GM10248 (cell line): ENCODE measurements at places on chromosomes 16 and 17.

- no peak for DNase-seq
Observed at GRCh38 chr17:83069931-83070742, 9.3 kb upstream of the METRNL start.

DNA sequence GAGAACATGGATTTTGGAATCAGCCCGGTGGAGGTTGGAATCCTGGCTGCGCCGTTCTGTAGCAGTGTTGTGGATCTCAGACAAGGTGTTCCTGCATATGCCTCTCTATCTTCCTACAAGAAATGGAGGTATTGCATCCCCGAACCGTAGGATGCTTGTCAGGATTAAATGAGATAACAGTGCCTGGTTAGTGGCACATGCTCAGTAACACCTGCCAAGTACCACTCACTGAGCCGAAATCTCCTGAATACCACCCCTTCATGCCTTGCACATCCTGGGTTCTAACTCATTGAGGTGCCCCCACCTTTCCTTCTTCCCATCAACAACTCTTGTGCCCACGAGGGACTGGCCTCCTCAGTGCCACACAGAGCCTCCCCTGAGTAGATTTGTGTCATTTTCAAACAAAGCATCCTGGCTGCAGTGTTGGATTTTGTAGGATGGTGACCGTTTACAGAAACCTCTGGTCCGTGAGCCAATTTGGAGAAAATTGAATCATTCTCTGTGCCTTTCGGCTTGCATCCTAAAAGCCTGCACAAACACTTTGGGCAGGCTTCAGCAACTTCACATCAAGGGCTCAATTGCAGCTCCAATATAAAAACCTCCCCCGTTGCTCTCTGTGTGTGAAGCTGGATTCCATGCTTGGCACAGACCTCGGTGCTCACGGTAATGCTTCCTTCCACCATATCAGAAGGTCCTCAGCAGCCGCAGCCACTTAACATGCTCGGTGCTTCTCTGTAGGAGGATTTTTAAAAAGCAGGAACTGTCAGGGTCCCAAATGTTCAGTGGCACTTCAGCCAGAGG lies 84.2 kb downstream of the WWOX start:
- no peak for DNase-seq

GRCh38 chr16:1493746-1494094 lies 560 bp downstream of the TELO2 start:
- DNase-seq: peak; percentile 54

DNA sequence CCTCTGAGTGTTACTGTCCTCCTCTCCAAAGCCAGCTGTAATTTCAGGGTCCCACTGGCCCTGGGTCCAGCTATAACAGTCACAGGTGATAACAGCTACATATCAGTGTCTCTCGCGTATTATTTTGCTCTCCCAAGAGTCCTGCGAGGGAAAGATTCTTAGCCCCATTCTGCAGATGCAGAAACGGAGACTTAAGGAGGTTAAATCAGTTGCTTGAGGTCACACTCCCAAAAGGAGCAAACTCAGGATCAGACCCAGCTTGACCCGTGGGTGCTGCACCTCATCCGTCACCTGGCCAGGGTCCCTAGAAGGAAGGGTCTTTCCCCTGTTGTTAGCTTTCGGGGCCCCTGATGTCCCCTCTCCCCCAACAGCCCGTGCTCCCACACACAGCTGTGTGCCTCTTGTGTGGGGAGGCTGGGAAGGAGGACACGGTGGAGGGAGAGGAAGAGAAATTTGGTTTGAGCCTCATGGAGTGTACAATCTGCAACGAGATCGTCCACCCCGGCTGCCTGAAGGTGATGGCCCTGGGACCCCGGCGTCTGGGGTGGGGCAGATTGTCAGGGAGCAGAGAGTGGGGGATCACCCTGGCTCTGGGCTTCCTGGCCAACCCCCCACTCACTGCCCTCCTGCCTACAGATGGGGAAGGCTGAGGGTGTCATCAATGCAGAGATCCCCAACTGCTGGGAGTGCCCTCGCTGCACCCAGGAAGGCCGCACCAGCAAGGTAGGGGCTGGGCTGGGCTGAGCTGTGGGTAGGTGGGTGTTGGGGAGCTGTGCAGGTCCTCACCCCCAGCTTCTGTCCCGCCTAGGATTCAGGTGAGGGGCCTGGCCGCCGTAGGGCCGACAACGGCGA lies 3.8 kb downstream of the FBXL19 start:
- DNase-seq: no peak

DNA sequence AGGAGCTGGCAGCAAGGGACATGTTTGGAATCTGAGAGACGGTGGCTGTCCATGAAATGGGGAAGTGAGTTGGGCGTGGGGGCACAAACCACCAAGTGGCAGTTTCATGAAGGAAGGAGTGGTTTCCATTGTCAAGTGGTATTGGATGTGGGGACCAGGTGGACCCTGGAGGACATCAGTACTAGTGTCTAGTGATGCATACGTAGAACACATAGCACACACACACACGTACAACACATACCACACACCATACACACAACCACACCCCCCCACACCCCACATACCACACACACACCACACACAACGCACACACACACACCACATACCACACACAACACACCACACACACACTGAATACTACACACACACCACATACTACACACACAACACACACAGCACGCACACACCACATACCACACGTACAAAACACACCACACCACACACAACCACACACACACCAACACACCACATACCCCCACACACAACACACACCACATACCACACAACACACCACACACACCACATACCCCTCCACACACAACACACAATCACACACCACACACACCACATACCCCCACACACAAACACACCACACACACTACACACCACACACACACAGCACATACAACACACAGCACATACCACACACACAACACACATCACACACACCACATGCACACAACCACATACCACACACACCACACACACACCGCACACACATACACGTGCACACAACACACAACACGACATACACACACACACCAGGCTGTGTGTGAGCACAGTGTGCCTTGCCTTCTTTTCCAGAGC lies 41.1 kb upstream of the GSE1 start:
- DNase-seq: peak; percentile 73

DNA sequence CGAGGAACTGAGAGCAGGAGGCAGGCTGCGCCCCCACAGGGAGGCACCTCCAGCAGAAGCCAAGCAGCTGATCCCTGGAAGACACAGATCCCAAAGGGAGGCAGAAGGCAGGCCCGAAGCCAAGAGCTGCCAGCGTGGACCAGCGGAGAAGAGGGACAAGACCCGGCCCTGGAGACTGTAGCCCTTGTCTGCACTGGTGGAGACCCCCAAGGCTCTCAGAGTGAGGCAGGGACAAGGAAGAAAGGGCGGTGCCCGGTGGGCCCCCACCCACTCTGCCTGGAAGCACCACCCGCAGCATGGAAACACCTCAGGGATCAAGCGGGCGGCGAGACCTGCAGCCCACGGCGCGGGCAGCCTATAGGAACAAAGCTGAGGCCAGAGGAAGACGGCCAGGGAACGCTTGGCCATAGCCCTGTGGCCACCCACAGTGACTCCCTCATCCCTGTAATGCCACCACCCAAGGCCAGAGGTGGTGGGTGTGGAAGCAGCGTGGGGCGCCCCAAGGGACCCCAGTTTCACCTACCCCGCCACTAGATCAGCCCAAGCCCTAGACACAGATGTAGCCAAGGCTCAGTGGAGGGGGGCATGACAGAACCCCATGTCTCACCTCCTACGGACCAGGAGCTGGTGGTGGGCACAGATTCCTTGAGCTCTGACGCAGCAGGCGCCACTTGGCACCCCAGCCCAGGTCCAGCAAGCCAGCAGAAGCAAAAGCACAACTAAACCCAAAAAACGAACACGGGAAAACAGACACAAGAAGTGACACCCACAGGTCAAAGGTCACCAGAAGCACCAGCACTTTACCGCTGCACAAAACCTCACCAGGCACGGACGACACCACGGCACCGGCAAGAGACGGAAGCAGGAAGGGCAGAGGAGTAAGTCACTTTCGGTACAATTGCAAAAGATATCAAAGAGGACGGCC lies 2.9 kb upstream of the SIRT7 start:
- DNase-seq: no peak

DNA sequence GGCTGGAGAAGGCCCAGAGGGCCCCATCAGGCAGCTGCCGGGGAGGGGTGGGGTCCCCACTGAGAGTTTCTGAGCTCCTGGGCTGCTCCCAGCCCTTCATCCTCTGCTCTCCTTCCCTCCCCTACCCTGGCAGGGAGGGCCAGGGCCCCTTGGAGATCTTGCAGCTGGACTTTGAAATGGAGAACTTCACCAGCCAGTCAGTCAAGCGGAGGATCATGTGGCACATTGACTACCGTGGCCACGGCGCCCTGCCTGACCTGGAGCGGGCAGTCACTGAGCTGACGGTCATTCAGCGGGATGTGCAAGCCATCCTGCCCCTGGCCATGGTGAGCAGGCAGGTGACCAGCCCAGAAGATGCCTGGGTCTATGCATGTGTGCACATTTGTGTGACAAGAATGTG lies 49.5 kb downstream of the TMEM132E start:
- no peak for DNase-seq

DNA sequence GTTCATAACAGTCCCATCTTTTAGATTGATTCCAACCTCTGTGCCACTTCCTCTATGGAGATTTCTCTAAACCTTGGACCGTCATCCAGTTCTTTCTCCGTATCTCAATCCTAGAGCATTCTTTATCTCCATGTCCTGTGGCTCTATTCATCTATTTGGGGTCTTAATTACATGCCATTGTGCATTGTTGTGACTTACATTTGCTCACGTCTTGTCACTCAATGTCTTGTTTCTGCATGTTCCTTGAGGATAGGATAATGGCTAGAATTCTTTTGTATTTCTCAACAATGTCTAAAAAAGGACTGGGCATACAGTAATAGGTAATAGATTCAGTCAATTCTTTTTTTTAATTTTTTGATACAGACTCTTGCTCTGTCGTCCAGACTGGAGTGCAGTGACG lies 50.2 kb downstream of the ARSG start:
- DNase-seq: no peak

- DNase-seq: no peak
Observed at GRCh38 chr16:6335072-6335471, 997.6 kb upstream of the RBFOX1 start.

- DNase-seq: no peak
Observed at GRCh38 chr17:37847811-37848331, 76.3 kb upstream of the TBC1D3K start.

DNA sequence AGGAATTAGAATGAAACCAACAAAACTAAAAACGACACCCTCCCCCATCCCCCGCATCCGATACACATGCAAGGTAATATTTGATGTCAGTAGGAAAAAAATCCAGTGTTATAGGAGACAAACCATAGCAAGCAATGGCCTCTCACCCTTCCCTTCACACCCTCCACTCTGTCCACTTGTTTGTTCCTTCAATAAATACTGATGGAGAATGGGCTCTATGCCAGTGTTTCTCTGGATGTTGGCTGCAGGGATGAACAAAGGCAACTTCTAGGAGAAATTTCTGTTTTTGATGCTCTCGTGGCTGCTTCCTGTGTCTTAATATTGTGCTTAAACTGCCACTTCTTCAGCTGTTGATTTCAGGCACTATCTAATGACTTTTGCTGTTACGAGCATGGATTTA lies 98.8 kb downstream of the WWOX start:
- DNase-seq: no peak

DNA sequence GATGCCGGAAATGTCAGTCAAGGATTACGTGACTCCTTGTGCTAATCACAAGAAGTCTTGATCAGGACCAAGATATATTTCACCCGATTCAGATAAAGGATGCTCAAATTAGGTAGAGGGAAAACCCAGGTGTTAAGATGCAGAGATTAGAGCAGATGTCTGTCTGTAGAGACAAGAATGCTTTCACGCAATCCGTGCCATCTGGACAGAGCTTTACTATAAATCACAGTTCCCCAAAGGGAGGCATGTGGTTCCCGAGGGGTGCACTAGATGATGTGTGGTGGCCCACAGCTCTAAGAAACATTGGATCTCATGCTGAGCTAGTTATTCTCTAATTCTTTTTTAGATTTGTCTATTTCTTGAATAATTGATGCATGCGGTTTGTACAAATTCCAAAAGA lies 9.8 kb upstream of the MAP3K14 start:
- no peak for DNase-seq

- DNase-seq: no peak
Observed at GRCh38 chr16:47017636-47018035, 44.2 kb upstream of the DNAJA2 start.

DNA sequence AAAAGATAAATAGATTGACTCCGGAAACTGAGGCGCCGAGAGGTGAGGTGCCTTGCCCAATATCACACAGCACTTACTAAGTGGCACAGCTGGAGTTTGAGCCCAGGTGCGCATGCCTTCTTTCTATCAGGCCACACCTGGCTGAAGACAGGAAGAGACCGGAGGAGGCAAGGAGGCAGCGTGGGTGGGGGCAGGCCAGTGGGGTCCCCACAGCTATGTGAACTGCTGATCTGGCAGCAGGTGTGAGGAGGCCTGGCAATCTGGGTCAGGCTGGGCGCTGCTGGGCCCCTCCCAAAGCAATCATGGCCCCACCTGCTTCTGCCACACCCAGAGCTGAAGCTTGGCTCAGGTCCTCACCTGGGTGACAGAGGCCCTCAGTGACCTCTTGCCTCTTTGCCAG lies 1.9 kb upstream of the GDPD3 start:
- no peak for DNase-seq

- no peak for DNase-seq
Observed at GRCh38 chr16:16917191-16917785, 538.3 kb downstream of the NPIPA7 start.

GRCh38 chr17:65609286-65609685 lies 47.8 kb upstream of the AXIN2 start:
- DNase-seq: no peak

GRCh38 chr16:80851831-80852230 lies 47.4 kb upstream of the CDYL2 start:
- DNase-seq: no peak

DNA sequence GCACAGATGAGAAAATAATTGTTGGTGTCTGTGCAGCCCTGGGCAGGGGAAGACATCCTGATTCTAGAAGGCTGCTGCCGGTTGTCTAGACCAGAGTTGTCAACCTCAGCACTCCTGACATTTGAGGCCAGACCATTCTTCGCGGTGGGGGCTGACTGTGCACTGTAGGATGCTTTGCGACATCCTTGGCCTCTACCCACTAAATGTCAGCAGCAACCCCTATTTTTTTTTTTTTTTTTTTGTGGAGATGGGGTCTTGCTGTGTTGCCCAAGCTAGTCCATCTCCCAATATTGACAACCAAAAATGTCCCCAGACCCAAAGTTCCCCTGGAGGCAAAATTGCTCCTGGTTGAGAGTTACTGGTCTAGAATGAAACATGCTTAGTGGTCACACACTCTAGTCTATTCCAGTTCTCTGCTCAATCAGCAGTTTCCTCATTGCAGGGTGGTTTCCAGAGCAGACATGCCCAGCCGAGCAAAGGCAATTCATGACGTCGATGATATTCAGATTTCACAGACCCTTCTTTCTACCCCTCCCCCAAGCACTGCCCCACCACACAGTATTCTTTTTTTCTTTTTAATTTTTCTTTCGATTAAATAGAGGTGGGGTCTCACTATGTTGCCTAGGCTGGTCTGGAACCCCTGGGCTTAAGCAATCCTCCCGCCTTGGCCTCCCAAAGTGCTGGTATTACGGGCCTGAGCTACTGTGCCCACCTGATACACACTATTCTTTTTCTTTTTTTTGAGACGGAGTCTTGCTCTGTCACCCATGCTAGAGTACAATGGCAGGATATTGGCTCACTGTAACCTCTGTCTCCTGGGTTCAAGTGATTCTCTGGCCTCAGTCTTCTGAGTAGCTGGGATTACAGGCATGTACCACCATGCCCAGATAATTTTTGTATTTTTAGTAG lies 9.0 kb downstream of the C17orf99 start:
- peak; percentile 72 for DNase-seq
